HepG2 (cell line): ENCODE measurements at places on chromosomes 1 and 21.

DNA sequence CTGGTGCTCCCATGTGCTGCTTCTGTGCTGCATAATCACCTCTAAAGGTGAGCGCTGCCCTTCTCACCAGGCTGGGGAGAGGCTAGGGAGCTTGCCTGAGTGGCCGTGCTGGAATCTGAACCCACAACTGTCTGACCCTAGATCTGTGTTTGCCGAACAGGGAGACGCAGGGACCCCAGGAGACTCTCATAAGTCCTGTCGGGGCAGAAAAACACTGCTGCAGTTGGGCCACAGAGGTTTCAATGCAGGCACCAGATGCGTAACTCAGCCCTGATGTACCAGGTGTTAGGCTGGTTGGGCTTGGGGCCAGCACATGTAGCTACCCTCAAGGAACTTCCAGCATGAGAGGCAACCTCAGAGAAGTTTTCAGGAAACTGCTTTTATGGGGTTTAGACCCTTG is 49.5 kb upstream of the DMRTB1 start:
- DNase-seq, result no peak

DNA sequence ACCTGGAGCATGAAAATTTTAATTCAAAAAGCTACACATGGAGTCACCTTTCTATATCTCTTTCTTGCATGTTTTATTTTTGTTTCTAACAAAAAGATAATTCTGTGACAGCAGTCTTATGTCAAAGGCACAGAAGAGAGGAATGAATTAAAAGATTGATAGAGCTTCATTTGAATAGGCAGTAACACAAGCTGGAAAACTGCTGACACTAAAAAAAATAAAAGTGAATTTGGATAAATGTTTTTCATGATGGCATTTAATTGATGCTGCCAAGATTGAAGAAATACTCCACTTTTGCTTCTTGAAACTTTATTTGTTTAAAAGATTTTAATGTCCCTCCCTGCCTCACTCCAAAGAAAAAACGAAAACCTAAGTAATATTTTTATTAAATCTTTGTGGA is 887.4 kb downstream of the PLA2G4A start:
- no peak for DNase-seq

DNA sequence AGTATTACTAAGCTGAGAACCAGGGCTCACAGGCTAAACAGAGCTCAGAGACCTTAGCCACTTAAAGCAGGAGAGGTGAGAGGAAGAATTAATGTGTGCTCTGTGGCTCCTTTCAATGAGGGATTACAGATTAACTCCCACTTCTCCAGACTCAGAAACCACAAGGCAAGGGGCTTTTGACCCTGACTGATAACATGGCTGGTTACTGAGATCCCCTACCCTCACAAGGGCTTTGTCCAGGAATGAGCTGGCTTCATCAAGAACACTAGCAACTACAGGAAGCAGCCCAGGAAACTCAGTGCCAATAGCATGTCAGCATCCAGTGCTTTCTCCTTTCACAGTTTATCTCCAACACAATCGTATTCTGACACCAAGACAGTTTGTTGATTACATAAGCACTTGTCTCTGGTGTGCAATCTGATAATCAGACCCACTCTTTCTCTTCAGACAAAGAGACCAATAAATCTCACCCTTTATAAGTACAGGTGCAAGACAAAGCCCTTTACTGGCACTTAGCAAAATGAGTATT is 38.8 kb downstream of the ERI3 start:
- DNase-seq, result no peak

GRCh38 chr21:16194788-16195537 is 465.2 kb downstream of the USP25 start:
- peak; percentile 17 for DNase-seq

DNA sequence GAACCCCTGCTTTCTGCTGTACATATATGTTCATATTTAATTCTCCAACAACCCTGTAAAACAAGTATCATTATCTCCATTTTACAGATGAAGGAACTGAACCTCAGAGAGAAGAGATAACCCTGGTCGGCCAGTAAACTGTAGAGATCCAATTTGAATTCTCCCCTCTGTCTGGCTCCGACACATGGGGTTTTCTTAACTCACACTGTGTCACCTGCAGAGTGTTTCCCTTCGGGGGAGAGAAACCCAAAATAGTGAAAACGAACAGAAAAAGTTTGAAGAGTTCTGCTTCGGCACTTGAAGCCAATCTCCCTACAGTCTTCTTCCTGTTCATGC is 17.4 kb upstream of the BCAR3 start:
- DNase-seq, result no peak

GRCh38 chr1:151508833-151509232 is 2.4 kb upstream of the CGN start:
- no peak for DNase-seq

DNA sequence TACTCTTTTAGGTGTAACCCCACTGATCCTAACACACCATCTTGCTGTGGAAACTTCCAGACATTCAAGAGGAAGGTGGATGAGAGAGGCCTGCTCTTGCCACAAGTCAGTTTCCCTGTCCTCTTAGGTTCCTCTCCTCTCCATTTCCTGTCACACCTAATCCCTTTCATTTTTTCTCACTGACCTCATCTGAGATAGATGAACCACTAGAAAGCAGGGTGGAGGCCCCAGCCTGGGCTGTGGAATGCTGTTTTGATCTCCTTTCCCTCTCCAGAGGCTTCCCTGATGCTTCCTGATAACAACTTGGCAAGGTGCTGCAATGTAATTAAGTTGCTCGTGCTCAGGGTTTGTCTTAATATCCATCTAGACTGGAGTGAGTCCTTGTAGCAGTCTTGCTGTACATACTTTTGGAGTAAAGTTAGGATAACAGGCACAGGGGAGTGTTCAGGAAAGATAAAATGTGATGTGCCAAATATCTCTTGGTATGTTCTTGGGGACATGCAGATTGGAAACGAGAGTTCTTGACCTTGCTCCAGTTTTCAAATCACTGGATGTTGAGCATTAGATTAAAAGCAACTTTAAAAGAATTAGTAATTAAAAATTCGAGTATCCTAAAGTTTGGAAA is 11.2 kb downstream of the LRRC42 start:
- DNase-seq, result peak; percentile 80

GRCh38 chr1:209755926-209756614 is at the start of gene TRAF3IP3:
TRAF3IP3 (plus strand) TSS chr1:209756053; CDS start chr1:209760040, 3,987 bp downstream.
- no peak for DNase-seq

DNA sequence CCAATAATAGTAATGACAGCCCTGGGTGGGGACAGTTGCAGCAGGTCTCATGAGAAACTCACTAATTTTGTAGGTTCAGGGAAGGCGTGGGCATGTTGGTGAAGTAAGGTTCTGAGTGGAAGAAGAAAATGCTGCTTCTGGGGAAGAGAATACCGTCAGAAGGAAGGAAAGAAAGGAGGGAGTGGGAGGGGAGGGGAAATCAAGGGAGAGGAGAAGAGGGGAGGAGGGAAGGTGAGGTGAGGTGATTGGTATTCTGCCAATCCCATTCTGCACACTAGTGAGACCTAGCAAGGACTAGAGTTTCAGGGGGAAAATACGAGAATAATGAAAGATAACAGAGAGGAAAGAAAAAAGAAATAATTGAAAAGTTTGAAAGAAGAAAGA is 32.4 kb upstream of the MGST3 start:
- no peak for DNase-seq

GRCh38 chr1:210087058-210087457 is 145.5 kb upstream of the SERTAD4 start:
- DNase-seq, result no peak

- DNase-seq, result peak; percentile 5
These were observed 76.3 kb downstream of the ZP4 start for GRCh38 chr1:237814319-237814924.

DNA sequence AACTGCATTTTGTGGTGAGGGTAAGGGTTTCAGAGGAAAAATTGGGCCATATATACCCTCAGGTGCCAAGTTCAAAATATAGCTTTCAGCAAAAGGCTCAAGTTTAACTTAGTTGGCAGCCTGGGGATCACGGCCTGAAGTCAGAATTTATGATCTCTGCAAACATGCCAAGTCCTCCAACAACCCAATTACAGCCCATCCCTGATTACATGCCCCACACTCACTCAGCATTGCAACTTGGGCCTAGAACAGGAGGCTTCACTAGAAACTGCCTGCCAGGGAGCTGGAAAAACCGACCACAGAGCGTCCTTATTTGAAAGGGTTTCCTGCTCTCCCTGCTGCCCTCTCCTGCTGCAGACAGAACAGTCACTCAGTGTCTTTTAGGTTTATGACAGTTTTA is 12.4 kb downstream of the FYB2 start:
- DNase-seq, result no peak

- DNase-seq, result no peak
These were observed 36.1 kb upstream of the ZC3H12A start for GRCh38 chr1:37438037-37438868.

- no peak for DNase-seq
These were observed 831.6 kb downstream of the BRINP3 start for GRCh38 chr1:189646066-189646465.

DNA sequence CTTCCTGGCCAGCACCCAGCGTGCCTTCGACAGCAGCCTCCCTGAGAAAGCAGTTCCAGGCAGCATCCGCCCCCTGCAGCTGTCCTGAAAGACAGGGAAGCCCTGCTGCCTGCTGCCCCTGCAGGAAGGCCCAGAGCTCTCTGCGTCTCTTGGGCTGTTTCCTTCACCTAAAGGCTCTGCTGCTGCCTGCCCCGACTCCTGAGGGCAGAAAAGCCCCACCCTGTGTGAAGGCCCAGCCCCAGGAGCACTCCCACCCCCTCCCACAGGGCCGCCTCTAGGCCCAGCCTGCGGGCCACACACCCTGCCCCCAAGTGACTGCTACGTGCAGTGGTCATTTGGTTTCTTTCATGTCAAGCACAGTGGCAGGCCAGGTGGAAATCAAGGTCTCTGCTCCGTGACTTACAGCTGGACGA is 12.4 kb downstream of the RIPK4 start:
- no peak for DNase-seq

DNA sequence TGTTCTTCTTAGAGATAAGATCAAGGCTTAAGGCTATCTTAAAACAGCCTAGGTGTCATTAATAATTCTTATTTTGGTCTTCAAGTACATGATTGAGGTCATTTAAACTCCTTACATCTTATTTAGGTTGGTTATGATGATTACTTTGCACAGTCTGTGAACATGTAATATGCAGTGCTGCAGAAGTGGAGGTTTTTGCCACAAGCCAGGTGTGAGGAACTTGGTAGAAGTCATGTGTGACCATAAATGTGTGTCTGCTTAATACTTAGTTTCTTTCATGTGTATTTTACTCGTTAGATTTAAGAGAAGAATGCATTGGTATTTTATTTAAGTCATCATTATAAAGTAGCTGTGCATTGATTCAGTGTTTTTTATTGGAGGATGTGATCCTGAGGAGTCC is 10.1 kb downstream of the ATG4C start:
- DNase-seq, result no peak

DNA sequence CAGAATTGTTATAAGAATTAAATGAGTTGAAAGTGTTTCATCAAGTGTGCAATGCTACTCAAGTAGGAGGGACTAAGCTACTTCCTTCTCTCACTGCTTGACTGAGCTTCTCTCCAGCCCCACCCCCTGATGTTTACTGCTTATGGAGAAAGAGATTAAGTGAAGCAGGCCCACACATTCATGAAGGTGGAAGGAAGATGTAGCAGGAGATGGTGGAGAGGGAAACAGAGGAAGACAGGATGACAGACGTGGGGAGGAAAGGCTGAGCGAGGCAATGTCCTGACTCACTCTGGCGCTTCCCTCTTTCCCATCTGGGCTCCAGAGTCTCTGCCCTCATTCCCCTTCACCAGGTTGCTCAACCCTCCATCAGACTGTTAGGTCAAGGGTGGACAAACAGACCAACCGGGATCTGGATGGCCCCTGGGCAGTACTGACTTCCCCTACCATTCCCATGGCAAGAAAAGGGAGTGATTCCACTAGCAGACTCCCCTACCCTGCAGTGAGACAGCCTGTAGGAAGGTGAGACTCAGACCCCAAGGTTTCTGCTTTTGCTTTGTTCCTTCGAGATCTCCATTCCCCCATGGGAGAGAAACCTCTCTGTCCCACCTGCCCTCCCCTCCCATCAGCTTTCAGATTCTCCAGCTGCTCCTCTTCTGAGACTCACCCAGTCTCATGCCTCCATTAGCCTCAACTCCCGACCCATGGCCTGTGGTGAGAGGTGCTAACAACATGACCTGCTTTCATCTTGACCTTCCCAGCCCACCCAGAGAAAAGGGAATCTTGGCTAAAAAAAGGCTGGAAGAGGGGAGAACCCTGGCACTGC is 3.1 kb upstream of the ARHGEF2 start:
- DNase-seq, result peak; percentile 54

DNA sequence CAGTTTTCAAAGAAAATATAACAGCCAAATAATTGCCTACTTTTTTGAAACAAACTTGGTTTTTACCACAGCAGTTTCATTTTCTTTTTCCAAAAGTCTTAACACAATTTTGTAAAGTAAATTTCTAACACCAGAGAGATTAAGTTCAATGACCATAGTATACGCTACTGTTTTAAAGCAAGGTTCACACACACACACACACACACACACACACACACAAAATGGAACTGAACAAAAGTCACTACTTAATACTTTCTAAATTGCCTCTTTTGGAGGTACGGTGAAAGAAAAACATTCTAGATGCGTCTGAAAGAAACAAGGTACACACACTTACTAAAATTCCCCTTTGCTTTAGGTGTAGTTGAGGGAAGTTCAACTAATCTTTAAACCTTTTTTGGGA is 30.1 kb downstream of the C21orf91 start:
- DNase-seq, result no peak

DNA sequence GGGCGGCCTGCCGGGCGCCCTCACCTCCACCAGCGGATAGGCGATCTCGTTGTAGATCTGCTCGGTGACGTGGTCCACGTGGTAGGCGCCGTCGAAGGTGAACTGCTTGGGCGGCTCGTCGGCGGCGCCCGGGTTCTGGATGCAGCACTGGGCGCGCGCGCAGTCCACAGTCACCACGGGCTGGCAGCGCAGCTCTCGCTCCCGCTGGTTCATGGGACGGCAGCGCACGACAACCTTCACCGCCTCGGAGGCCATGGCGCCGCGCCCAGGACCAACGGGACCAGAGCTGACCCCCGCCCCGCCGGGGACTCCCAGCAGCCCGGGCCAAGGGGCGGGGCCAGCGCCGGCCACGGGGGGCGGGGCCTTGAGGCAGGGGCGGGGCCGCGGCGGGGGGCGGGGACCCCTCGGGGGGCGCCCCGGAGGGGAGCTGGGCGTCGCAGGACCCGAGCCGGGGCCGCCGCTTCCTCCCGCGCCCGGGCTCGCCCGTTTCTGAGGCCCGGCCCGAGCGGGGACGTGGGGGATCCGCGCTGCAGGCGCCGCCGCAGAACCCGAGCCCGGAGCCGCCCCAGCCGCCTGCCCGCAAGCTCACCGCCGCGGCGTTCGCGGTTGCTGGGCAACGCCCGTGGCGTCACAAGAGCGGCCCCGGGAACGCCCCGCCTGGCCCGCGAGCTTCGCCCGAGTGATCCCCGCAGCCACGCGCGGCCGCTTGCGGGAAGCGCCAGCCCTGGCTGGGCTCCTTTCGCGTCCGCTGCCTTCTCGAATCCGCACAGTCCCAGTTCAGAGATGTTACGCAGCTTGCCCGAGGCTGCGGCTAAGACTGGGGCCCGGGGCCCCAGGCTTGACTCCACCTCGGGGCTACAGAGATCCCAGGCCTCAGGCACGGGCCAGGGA is at the start of gene KIF17:
TSS of gene KIF17 (minus strand) at position 556 of the 891 bp plus-strand sequence. CDS start at position 255, 301 bp downstream.
- DNase-seq, result no peak

- no peak for DNase-seq
These were observed 9.2 kb upstream of the GADD45A start for GRCh38 chr1:67675800-67676199.

- no peak for DNase-seq
These were observed 52.3 kb downstream of the TENT5C start for GRCh38 chr1:117657949-117658660.
